Stimulated activated CD4-positive, alpha-beta T cell treated with anti-CD3 and anti-CD28 coated beads, Interleukin-1b, Interleukin-23, amount 100 ng/mL, for 48 hours (primary cell): ENCODE measurements at places on chromosomes 11 and 22.

GRCh38 chr11:113163291-113164030 is 150.9 kb upstream of the TTC12 start:
- no peak for DNase-seq

DNA sequence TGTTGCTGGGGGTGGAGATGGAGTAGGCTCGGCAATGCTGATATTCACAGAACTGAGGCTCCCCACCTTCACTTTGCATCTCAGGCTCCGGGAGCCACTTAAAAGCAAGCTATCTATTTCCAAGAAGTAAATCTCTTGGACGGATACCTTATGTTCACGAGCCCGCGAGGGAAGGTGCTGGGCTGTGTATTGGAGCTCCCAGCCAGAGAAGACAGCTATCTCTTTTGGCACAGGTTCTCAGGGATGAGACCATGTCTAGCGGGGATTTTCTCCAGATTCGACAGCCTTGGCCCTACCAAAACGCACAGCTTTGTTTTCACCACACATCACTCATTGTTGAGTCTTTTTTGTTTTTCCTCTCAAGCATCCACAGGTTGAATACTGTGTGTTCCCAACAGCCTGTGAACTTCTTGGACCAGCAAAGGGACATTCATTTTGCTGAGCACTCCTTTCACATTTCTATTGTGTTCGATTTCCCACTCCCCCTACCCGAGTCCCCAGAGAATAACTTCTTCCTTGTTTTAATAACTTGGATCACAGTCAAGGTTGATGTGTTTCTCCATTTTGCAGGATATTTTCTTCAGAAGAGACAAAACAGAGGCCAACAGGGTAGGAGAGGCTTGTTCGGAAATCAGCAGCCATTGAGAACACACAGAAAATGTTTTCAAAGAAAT is 23.3 kb downstream of the WT1 start:
- DNase-seq = no peak

DNA sequence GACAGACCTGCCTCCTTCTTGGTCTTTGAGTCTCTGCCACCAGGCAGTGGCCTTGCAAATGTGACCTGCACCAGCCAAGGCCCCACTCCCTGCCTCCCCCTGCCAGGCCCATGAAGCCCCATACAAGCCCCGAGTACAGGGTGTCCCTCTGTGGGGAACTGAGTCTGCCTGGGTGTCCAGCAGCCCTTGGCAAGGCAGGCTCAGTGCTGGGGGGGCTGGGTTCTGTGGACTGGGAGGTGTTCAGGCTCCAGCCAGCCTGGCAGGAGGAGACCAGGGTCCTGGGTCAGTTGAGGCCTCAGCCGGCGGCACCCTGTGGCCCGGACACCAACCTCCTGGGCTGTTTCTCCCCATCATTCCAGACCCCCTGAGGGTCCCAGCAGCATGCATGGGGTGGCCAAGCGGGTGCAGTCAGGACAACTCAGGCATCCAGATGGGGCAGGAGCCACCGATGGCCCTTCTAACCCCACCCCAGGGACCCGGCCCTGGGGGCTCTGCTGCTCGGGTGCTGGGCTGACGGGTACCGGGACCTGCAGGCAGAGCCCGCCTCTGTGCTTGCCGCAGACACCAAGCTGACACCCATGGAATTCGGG is 5.7 kb downstream of the MUC5AC start:
- DNase-seq = no peak

DNA sequence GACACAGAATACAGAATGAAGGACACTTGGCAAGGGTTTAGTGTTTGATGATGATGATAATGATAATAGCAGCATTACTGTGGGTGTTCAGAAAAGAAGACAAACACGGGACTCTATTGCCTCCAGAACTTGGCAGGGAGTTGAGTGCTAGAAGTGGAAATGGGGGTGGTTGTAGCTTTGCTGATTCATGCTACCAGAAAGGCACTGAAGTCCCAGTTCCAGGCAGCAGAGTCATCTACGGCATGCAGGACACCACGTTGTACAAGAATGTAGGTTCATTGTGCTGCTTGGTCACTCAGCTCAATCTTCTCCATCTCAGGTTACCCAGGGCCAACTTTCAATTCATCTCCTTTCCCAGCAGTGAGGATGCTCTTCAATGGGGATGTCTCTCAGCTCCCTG is 115.7 kb downstream of the NTM start:
- DNase-seq = no peak

- no peak for DNase-seq
Observed at GRCh38 chr11:31995525-31996094, 95.3 kb upstream of the RCN1 start.

GRCh38 chr11:118597556-118597955 is 9.9 kb upstream of the PHLDB1 start:
- DNase-seq = no peak

- no peak for DNase-seq
Observed at GRCh38 chr11:45275828-45276227, 10.3 kb downstream of the SYT13 start.

- DNase-seq = peak; percentile 64
Observed at GRCh38 chr11:119169282-119169719, 776 bp downstream of the NLRX1 start.

- no peak for DNase-seq
Observed at GRCh38 chr22:26846645-26847044, 189.3 kb downstream of the MIAT start.

DNA sequence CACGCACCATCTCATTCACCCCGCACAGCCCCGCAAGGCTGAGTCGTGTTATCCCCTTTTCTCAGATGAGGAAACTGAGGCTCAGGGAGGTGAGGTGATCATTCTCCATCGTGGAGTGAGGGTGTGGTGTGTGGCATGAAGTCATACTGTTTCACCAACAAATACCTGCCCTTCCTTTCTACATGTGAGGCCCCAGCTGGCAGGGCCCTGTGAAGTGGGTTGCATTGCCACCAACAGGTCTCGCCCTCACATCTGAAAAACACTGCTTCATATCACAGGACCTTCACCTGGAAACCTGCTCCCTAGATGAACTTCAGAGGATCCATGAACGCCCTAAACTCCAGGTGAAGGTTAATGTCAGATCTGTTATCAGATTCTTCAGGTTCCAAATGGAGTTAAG is 4.3 kb downstream of the SSTR3 start:
- DNase-seq = peak; percentile 1

GRCh38 chr11:1936781-1937615 is 10.1 kb upstream of the MRPL23 start:
- DNase-seq = peak; percentile 1
